ENCODE measurements at places on chromosomes 16 and 17.

- DNase-seq: no peak
These were observed 34.7 kb upstream of the POLR3E start for GRCh38 chr16:22262460-22262859.

DNA sequence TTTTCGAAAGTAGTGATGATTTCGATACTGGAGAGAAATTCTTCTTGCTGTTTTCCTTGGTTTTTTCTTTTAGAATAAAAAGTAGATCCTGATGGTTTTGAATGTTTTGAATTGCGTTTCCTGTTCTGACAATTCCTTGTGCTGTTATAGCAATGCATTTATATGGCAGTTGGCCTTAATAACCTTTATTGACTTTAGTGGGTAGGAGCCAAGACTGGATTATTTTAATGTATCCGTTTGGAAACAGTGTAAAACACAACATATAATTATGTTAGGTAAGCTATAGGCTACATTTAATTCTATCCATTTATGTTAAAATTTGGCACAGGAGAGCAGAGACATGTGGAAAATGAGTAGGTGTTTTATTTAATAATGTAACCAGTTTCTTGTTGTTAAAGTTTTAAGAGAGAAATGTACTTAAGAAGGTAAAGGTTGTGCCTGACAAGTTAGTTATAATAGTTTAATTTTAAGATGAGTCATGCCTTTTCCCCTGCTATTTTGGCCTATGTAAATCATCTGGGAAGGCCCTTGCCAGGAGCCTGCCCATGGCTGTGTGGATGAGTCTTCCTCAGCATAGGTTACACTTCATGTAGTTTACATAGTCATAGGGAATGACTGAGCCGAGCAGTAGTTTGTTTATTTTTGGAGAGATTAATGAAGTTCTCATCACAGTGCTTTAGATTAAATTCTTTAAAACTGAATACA, 189.9 kb downstream of the FTO start:
- DNase-seq: no peak

- peak; percentile 74 for DNase-seq
These were observed 2.2 kb upstream of the ATP6V0A1 start for GRCh38 chr17:42456223-42457106.

- DNase-seq: no peak
These were observed 14.2 kb downstream of the ANKFY1 start for GRCh38 chr17:4249452-4250029.

DNA sequence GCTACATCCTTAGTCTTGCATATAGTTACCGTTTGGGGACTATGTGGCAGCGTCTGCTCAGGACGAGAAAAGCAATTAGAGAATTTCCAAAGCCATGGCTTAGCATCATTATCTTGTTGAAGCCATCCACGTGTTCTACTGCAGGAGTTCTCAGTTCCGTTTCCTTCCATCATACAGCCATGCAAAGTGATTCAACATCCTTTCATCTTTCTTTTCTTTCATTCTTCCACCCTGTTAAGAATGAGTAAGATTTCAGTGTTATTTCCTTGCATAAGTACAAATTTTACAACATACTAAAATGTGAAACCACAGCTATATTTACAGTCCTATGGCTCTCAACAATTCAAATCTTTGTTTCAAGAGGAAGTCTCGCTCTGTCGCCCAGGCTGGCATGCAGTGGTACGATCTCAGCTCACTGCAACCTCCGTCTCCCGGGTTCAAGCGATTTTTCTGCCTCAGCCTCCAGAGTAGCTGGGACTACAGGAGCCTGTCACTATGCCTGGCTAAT, 3.8 kb downstream of the MARF1 start:
- DNase-seq: no peak

DNA sequence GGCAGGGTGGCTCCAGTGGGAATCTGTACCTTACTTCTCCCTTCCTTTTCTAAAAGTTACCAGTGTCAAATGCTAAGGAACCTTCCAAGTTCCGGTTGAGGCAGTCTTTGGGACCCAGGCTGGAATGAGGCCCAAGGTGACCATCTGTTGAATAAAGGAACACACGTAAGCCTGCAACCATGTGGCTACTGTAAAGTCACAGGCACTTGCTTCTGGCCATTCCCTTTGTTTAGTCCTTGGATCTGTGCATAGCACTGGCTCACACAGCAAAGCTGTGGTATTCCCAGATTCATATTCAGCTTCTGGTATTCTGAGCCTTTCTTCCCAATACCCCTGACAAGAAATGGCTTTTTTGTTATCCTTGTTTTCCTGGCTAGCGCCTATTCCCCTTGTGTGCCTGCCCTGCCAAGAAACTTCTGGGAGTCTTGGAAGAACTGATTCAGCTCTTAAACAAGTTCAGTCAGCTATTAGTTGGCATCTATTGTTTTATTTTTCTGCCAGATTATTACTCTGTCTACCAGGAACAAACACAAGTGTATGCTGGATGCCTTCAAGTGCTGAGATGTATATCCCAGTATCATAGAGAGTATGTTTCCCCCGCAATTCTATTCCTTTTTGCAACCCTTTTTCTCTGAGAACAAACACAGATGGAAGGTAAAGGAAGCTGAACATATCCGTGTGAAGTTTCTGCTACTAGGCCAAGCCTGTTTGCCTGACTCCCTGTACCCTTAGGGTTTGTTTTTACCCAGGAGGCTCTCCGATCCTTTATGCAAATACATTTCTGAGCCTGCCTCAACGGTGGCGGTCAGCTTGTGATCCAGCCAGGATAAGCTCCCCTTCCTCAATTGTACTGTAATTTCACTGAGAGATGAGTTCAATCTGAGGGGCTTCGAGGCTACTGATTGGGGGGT, 13.2 kb downstream of the TMEM238L start:
- no peak for DNase-seq

DNA sequence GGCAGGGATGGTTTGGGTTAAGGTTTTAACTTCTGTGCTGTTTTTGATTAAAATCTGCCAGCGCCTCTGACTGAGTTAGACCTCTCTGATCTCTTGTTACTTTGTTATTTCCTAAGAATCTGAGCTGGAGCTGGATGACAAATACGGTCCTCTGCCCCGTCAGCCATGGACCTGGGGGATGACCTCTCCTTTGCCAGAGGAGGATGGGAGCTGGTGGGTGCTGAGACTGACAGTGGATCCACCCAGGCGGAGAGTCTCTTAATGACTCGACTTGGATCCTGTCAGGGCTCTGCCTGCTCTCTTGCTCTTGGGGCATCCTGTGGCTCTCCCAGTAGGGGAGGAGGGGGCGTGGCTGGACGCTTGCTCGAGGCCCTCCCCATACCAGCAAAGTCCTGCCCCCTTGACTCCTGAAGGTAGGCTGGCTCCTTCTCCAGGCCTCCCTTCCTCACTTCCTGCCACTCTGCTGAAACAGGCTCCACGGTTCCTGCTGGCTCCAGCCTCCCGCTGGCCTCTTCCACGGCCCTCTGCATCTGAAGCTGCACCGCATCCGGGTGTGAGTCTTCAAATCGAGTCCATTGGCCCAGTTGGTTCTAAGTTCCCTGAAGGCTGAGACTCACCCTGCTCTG, 24.8 kb upstream of the MAP3K14 start:
- DNase-seq: no peak

DNA sequence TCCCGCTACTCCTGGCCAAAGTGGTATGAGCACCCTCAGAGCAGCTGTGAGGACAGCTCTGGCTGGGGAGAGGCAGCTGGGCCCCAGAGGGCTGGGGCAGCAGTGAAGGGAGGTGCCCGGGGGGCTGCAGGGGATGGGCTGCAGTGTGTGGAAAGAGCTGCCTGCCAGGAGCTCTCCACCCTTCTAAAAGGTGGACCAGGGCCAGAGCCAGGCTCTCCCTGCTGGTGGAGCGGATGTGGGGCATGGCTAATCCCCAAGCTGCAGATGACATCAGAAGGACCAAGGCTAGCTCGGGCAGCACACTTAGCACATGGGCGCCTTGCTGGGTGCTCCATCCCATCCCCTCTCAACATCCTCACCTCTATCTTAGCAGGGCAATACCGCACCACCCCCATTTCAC, 103.1 kb downstream of the SDK2 start:
- no peak for DNase-seq

DNA sequence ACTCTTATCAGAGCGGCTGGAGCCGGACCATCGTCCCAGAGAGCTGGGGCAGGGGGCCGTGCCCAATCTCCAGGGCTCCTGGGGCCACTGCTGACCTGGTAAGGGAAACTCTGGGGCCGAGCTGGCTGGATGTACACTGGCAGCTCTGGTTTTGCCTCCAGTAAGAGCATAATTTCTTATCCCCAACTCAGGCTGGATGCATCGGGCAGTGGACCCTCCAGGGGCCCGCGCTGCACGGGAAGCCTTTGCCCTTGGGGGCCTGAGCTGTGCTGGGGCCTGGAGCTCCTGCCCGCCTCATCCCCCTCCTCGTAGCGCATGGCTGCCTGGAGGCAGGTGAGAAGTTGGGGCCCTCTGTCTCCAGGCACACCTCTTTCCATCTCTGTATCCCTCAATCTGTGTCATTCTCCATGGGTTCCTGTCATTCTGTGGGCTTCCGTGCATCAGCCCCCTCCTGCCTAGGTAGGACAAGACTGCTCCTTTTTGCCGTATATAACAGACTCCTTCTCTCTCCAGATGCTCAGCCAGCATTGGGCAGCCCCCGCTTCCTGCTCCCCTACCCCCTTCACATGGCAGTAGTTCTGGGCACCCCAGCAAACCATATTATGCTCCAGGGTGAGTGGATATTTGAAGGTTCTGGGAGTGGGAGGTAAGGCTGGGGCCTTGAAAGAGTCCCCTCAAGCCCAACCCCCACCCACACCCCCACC, 9.4 kb upstream of the TMEM88 start:
- no peak for DNase-seq

- no peak for DNase-seq
These were observed 163.2 kb downstream of the UTP18 start for GRCh38 chr17:51423421-51424160.

DNA sequence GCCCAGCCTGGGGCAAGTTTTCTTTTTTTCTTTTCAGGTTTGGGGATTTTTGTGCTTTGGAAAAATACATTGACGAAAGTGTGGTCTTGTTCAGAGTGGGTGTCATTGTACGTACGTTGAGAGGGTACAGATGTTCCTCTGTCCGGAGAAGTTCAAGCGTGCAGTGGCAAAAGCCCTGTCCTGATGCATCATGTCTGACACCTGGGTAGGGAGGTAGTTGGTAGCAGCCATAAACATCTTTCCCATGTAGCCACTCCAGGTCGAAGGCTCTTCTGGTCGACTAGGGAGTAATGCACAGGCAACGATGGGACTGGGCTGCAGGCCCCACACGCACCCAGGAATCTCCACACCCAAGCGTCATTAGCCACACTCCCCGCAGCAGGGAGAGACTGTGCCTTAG, 27.4 kb downstream of the WIPI1 start:
- no peak for DNase-seq

GRCh38 chr16:19486750-19487325, 35.1 kb downstream of the GDE1 start:
- DNase-seq: no peak

GRCh38 chr17:43871946-43872690, 25.1 kb downstream of the CD300LG start:
- DNase-seq: no peak

DNA sequence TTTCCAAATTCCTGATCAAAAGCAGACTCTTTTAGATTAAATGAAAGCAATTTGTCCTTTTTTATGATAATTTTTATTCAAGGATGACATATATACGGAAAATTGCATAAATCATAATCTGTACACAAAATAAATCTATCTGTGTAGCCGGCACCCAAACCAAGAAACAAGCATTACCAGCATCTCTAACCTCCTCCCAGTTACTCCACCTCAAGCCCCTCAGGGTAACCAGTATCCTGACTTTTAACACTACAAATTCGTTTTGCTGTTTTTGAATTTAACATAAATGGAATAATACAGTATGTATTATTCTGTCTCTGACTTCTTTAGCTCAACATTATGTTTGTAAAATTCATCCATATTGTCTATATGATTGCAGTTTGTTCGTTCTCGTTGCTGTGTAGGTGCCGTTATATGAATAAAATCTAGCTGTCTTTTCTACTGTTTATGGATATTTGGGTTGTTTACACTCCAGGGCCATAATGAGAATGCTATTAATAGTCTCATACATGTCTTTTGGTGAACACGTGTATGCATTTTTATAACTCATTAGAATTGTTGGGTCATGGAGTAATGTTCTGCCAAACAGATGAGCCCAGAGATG, 1.0 kb downstream of the TEKT1 start:
- DNase-seq: no peak

DNA sequence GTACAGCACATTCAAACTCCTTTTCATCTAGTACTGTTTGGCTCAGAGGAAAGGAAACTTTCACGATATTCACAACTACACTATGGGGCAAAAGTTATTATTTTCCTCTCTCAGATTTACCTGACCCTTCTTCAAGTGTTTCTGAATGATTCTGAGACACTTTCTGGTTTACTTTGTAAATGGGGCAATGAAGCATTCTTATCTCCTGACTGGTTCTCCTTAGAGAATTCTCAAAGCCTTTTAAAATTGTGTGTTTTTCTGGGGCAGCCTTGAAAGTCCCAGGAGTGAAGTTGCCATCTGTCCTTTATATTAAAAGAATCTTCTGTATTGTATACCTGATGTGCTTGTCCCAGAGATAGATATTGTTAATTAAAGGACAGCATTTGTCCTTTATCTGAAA, 264.9 kb downstream of the FTO start:
- DNase-seq: no peak

GRCh38 chr17:28644787-28645575, at the start of gene BLTP2:
Gene BLTP2, minus strand, starts transcription at chr17:28645158. Its CDS starts 102 bp downstream, at chr17:28645056.
- peak; percentile 95 for DNase-seq

- DNase-seq: no peak
These were observed 2.1 kb downstream of the KRT10 start for GRCh38 chr17:40820228-40820838.

DNA sequence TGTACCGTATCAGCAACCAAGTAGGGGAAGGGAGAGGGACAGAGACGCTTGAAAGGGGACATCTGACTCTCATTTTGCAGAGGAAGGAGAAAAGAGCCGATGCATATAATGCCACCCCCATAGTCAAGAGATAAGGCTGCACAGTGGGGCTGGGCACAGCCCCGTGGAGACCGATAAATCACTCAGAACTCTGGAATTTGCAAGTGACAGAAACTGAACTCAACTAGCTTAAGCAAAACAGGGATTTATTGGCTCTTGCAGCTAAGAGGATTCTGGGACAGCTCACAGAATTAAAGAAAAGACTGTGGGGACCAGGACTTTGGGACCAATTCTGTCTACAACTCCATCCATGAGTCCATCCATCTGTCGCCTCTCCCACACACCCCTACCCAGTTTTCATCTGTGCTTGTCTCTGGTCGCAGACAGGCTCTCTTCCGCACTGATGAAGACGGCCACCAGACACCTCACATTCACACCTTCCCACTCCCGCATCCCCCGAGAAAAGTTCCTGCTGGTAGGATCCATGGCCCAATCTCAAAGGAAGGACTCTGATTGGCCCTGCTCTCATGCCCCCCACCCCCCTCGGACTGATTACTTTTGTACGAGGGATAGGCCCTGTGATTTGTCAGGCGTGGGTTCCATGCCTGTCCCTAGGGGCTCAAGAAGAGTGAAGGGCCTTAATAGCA, 105.9 kb upstream of the RPL38 start:
- no peak for DNase-seq

- DNase-seq: no peak
These were observed 11.2 kb downstream of the DOC2B start for GRCh38 chr17:170130-170670.

- no peak for DNase-seq
These were observed 24.6 kb upstream of the GUCY2D start for GRCh38 chr17:7977805-7978204.

- no peak for DNase-seq
These were observed 9.2 kb upstream of the CES4A start for GRCh38 chr16:66979011-66979717.

Data from T-helper 2 cell (primary cell).